AG04449 (cell line): ENCODE measurements at places on chromosomes 2 and 18.

GRCh38 chr2:207928079-207928478, 97.2 kb downstream of the PLEKHM3 start:
- DNase-seq = no peak

- no peak for DNase-seq
Observed at GRCh38 chr2:209840434-209840833, 68.8 kb downstream of the UNC80 start.

DNA sequence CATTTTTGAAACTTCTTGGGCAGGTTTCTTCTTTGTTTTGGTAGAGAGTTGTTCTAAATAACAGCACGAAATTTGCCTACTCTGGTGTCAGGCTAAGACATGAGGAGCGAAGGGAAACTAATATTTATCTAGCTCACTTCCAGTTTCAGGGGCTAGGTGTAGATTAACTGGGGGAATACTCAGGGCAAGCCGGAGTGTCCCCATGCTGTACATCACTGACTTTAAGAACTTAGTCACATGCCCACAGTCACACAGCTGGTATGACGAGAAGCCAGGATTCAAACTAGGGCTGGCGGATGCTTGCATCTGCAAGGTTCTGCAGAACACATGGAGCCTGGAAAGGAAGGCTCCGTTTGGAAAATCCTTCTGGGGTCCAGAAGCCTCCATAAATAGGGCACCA, 133.3 kb downstream of the ALPK2 start:
- no peak for DNase-seq

GRCh38 chr2:166067229-166067628, 60.6 kb downstream of the SCN1A start:
- DNase-seq = no peak

- DNase-seq = no peak
Observed at GRCh38 chr2:40097691-40098385, 318.8 kb upstream of the THUMPD2 start.

- DNase-seq = no peak
Observed at GRCh38 chr2:192128655-192129054, 66.1 kb downstream of the TMEFF2 start.

DNA sequence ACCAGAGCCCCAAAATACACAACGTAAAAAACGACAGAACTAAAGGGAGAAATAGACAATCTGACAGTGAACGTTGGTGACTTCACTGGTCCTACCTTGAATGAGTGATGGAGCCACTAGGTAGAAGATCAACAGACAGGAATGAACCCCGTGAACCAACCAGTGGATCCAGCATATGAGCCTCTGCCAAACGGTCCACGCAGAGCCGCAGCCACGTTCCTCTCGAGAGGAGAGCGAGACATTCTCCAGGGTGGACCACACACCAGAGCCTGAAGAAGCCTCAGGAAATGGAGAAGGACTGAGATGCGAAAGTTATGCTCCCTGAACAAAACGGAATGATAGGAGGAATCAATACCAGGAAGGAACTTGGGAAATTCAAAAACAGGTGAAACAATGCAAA, 178.4 kb downstream of the RTP5 start:
- DNase-seq = no peak

GRCh38 chr2:110115291-110116032, at the start of gene MALL:
Gene MALL, minus strand, starts transcription at chr2:110115822. Its CDS starts 30 bp downstream, at chr2:110115792.
- DNase-seq = no peak

- DNase-seq = no peak
Observed at GRCh38 chr18:49582579-49582978, 20.7 kb downstream of the LIPG start.

DNA sequence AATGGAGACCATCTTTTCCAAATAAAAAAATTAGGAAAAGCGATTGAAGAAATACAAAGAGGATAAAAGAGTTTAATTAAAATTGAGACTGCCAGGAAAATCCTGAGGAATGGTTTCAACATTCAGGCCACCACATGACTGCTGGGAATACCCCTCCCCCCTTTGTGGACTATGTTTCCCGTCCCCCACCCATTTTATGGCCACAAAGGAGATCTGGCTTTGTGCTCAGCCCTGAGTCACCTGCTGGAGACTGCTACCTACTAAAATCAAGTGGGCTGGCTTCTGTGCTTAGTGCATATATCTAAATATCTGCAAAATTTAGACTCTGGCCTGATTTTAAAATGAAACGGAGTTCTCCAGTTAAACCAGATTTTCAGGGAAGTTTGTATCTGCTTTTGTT, 10.1 kb downstream of the RND3 start:
- no peak for DNase-seq

- DNase-seq = no peak
Observed at GRCh38 chr18:78737006-78737915, 242.4 kb upstream of the SALL3 start.

DNA sequence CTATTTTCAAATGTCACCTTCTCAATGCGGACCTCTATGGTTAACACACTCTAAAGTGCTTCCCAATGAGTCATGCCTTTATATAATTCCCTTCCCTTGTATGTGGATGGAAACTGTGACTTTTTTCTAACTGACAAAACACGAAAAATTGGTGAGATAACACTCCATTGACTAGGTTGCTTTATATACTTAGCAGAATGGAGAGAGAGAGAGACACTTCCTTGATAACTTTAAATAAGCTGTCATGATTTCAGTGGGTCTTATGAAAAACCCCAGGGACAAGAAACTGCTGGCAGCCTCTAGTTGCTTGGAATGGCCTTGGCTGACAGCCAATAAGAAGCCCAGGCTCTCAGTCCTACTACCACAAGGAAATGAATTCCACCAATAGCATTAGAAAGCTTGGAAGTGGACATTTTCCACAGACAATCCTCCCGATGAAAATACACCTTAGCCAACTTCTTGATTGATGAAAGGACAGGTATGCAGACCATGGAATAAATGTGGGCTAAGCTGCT, 322.2 kb downstream of the ZNF804A start:
- DNase-seq = no peak

DNA sequence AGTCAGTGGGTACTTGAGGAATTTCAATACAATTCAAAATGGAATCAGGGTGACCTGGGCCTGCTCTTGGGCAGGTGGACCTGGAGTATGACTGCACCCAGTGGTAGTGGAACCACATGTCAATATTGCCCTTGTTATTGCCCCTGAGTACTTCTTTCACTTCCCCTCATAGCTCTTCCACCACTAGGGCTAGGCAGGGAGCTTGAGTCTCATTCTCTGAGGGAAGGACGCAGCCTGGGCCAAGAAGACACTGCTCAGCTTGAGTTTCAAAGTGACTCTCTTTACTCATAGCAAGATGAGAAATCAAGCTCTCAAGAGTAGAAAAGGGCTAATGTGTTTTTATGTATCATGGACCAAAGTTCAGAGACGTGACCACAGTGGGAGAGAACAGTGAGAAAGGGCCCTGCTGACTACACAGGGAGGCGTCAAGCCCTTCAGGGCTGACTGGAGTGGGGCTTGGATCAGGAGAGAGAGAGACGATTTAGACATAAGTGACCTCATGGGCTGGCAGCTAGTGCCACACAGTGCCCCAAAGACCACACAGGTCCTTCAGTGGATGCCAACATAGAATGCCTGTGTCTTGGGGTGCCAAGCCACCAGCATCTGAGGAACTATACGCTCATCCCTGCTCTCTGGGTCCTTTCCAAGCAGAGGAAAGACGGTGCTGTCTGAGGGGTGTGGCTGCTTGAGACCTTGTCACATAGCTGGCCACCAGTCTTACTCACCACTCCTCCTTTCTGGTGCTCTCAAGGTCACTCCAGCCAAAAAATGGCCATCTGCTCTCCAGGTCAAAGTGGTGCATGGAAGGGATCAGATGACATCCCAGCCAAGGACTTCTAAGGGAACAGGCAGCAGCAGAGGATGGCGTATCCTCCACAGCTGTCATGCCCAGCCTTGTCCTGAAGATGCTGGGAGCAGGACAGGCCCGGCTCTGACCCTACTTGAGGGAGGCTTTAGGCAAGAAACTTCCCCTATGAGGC, 13.0 kb downstream of the PTMA start:
- no peak for DNase-seq

GRCh38 chr2:95009412-95009811, 16.1 kb upstream of the MAL start:
- no peak for DNase-seq

GRCh38 chr18:50819027-50819727, 639 bp downstream of the MRO start:
- no peak for DNase-seq

GRCh38 chr2:152407204-152407721, 72.3 kb downstream of the FMNL2 start:
- DNase-seq = no peak

GRCh38 chr18:3790703-3791102, 340.7 kb downstream of the TGIF1 start:
- no peak for DNase-seq

- no peak for DNase-seq
Observed at GRCh38 chr2:207528980-207529329, 807 bp upstream of the CREB1 start.

DNA sequence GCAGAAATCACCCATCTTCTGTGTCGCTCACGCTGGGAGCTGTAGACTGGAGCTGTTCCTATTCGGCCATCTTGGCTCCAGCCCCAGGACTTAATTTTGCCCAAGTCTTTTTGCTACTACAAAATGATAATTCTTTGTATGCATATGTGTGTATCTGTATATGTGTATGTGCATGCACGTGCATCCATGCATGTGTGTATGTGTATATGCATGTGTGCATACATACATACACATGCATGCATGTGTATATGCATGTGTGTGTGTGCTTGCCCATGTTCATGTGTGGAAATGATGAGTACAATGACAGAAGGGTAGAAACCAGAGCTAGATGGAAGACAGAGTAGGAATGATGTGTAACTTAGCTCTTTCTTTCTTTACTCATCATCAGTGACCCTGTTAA, 497.9 kb upstream of the SPRED2 start:
- no peak for DNase-seq

DNA sequence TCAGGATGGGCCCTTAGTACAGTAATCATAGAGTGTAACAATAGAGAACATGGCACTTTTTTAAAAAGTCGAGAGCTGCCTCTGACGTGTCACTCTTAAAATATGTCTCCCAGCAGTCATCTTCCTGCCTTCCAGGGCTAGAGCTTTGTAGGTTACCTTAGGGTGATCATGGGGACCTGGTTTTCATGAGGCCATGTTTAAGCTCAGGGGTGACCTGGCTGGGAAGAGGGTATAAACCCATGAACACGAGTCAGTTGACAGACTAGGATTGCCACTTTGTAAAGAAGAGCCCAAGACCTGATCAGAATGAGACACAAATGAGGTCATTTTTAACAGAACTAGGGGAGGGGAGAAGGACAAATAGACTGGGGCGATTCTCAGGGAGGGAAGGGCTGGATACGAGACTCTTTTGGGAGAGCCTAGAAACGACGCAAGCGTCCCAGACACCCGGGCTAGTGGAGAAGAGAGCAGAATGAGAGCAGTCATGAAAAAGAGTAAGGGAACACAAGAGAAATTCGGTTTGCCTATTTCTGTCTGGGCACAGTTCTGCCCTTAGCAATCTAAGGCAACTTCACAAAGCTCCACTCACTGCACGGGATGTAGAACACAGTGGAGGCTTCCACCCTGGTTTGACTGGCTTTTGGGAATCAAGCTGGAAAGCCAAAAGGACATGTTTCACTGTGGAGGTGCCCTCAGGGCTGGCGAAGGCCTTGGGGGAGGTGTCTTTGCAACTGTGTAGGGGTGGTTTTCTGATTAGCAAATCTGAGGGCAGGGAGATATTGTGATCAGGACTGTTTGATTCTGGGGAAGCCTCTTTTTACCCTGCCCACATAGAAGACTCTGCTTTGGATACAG, 1.8 kb upstream of the RAB31 start:
- DNase-seq = no peak

DNA sequence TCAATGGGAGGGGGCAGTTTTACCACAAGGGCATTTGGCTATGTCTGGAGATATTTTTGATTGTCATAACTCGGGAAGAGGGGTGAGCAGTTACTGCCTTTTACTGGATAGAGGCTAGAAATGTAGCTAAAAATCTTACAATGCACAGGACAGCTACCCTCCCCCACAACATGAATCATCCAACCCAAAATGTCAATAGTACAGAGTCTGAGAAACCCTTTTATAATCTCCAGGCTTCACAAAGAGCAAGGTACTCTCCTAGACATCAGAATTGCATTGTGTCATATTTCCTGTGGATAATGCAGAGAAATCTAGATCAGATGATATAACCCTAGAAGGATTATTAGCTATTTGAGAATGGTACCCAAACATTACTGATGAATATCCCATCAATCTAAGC, 277.1 kb upstream of the NRP2 start:
- no peak for DNase-seq

GRCh38 chr2:7899923-7900322, 781.9 kb upstream of the ID2 start:
- DNase-seq = no peak

- no peak for DNase-seq
Observed at GRCh38 chr2:110978756-110979470, 141.8 kb upstream of the BCL2L11 start.

GRCh38 chr2:5749347-5749746, 57.2 kb downstream of the SOX11 start:
- DNase-seq = no peak

DNA sequence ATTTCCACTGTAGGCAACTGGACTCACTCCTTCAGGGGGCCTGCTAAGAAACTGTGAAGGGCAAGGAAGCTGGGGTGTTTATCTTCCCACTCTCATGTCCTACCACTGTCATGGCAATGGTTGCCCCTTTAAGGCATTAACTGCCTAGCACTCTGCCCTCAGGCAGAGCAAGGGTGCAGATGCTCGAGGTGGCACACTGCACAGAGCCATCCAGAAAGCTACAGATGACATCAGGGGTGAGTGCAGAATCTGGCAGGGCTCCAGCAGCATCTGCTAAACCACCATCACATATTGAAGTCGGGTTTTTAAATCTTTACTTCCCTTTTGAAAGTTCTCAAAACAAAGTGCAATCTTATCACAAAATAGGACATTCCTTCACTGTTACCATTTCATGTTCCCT, 75.4 kb downstream of the RAPGEF4 start:
- DNase-seq = no peak

DNA sequence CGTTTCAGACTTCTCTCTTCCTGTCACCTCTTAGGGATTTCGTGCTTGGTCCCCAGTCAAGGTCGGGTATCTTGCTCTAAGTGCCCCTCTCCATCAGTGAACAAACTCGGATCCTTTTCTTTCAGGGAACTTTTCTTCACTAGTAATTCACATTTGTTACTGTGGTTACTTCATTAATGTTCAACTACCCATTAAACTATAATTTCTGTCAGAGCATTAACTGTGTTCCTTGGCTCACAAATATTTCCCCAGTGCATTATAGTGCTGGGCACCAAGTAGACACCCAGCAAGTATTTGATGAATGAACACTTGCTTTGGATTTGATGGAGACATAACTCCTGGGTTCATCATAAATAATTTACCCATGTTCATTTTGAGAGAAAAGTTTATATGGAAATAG, 209.7 kb upstream of the KCNJ3 start:
- DNase-seq = no peak
